Stimulated activated naive CD8-positive, alpha-beta T cell treated with anti-CD3 and anti-CD28 coated beads, Interleukin-15, amount 100 ng/mL, for 72 hours (primary cell): ENCODE measurements at places on chromosomes 12 and 14.
A peak's percentile ranks its signal among the peaks of the same experiment; 100 is the strongest.

DNA sequence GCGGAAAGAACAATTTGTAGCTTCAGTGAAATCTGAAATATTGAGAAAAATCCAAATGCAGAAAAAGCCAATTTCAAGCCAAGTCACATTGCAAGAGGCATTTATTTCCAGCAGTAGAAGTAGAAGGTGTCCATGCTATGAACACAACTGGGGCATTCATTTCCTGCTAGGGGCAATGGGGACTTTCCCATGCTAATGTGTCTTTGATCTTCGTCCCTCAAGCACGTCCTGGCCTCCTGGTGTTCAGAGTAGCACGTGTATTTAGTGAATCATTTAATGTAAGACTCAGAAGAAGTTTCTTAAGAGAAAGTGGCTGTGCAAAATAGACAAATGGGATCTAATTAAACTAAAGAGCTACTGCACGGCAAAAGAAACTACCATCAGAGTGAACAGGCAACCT, 267.9 kb downstream of the TMEM132C start:
- DNase-seq: no peak

DNA sequence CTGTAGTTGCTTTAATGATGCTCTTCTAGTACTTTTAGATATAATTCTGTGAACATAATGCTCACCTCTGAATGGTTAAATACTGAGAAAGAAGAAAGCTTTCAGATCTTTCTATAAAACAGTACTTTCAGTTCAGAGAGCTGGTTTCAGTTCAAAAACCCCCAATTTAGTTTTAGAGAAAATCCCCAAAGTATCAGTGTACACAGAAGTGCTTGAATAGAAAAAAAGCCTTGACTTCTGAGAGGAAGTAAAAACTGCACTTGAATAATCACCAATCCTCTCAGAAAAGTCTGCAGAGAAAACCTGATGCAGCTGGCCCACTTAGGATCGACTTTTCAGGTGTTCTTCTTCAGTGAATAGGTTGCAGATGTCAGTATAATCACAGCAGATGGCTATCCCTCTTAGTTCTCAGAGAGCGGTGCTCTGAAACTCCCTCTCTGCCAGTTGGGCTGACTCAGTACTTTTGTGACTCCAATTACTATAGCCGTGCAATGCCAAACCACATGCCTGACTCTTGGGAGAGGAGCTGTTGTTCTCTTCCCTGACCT, 616.3 kb downstream of the LRFN5 start:
- DNase-seq: no peak

- no peak for DNase-seq
Measured at GRCh38 chr14:50795909-50796308, 35.1 kb downstream of the NIN start.

GRCh38 chr12:103198499-103198898, 241.0 kb downstream of the ASCL1 start:
- no peak for DNase-seq

- DNase-seq: no peak
Measured at GRCh38 chr14:85187521-85187920, 342.4 kb upstream of the FLRT2 start.

DNA sequence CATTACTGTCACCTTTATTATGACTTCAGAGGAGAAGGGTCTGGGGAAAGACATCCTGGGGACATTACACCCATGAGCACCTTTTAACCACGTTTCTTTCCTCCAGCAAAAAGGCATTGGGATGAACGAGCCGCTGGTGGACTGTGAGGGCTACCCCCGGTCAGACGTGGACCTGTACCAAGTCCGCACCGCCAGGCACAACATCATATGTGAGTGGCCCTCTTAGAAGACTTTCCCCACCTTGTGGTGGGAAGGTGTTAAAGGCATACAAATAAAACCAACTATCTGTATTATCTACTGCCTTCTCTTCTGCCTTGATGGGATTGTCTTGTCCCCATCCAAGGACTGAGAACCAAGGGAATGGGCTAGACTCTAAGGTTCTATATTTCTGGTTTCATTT, 6.0 kb downstream of the PSMD9 start:
- DNase-seq: no peak

- DNase-seq: no peak
Measured at GRCh38 chr14:70670992-70671651, 29.4 kb downstream of the TTC9 start.

- no peak for DNase-seq
Measured at GRCh38 chr12:22518060-22518719, 26.2 kb downstream of the C2CD5 start.

GRCh38 chr14:54232735-54233134, 164.1 kb upstream of the CDKN3 start:
- no peak for DNase-seq

DNA sequence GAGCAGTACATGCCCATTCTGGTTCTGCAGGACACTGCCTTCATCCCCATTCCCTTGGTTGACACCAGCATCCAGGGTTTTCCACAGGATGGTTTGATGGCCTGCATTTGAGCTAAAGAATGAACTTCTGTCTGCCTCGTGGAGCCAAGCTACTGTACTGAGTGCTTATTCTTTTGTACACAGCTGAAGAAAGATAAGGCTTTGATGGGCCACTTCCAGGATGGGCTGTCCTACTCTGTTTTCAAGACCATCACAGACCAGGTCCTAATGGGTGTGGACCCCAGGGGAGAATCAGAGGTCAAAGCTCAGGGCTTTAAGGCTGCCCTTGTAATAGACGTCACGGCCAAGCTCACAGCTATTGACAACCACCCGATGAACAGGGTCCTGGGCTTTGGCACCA, 23.7 kb downstream of the BCL2L14 start:
- DNase-seq: no peak

GRCh38 chr12:104381731-104382480, 74.8 kb upstream of the CHST11 start:
- peak; percentile 82 for DNase-seq

GRCh38 chr14:70886421-70887206, 20.6 kb upstream of the PCNX1 start:
- peak; percentile 84 for DNase-seq

- no peak for DNase-seq
Measured at GRCh38 chr12:27528788-27529187, 4.8 kb downstream of the PPFIBP1 start.

DNA sequence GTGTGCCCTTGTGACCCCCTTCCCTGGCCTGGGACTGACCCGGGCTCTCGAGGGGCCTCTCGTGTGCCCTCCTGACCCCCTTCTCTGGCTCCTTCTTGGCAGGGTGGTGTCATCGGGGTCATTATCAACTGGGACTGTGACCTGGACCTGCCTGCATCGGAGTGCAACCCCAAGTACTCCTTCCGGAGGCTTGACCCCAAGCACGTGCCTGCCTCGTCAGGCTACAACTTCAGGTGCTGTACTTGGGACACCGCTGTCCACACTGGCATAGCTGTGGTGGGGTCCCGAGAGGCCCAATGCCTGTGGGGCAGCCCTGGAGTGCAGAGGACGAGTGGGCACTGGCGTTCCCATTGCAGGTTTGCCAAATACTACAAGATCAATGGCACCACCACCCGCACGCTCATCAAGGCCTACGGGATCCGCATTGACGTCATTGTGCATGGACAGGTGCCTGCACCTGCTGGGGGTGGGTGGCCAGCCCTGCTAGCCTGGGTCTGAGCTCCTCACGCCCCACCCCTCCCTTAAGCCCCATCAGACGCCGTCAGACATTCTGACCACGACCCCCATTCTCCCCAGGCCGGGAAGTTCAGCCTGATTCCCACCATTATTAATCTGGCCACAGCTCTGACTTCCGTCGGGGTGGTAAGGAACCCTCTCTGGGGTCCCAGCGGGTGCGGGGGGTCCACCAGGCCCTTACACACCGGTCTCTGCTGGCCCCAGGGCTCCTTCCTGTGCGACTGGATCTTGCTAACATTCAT, 2.5 kb downstream of the P2RX2 start:
- DNase-seq: no peak

GRCh38 chr12:62799126-62799736, 135.7 kb downstream of the PPM1H start:
- DNase-seq: peak; percentile 53

DNA sequence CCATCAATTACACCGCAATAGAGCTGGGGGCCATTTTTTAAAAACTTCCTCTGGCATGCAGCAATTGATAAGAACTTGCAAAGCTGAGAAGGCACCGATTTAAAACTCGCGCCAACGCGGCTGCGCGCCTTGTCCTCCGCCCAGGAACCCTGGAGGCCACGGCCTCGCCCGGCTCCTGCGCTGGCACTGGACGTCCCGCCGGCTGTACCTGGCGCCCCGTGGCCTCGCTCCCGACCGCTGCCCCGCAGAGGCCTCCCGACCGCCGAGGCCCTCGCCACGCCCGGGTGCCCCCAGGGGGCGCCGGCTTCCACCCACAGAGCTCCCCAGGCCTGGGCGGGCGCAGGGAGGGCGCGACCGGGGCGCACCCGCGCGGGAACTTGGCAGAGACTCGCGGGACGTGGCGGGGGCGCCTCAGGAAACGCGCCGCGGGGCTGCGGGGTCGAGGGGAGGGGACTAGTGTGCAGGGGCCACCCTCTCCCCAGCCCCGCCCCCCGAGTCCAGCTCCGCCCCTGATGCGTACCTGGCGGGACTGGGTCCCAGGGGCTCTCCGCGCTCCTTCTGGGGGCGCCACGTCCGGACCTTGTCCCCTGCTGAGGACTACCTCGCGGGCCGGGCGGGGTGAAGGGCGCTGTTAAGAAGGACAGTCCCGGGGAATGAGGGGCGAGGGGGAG, 65.7 kb downstream of the TNFAIP2 start:
- DNase-seq: peak; percentile 28

DNA sequence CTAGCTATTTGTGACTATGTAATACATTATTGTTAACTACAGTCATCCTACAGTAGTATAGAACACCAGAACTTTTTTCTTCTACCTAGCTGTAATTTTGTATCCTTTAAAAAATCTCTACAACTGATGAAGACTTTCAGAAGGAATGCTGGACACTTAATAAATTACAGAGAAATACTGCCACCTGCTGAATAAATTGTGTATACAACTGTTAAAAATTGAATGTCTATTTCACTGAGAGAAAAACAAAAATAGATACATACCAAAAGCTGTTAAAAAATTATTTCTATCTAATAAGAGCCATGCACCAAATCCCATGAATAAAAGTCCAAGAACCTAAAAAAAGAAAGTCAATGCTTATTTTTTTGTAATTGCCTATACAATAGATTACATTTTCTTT, 6.6 kb downstream of the TSPAN19 start:
- DNase-seq: no peak

GRCh38 chr12:105970885-105971284, 167.9 kb downstream of the NUAK1 start:
- no peak for DNase-seq

DNA sequence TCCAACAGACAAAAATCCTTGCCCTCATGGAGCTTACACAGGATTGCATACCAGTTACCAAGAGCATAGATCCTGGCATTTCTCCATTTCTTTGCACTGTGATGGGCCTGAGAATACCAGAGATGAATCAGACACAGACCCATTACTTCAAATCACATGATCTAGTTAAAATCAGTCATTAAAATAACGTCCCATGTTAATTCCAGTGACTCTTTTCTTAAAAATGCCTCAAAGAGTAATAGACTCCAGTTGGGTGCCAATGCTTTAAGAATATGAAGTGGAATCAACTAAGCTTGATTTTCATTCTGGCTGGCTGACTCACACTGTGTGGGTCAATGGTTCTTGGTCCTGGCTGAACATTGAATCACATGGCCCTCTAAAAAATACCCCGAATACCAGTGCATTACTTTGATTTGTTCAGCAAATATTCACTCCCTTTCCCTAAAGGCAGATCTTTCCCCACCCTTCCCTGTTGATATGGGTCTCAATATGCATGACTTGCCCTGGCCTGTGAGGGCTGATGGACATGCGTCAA, 11.0 kb downstream of the ASB2 start:
- DNase-seq: no peak

GRCh38 chr12:10614056-10614370, 604 bp upstream of the MAGOHB start:
- no peak for DNase-seq

GRCh38 chr14:96736439-96736838, 60.7 kb upstream of the VRK1 start:
- no peak for DNase-seq

- no peak for DNase-seq
Measured at GRCh38 chr14:94816113-94816512, 46.2 kb upstream of the GSC start.

DNA sequence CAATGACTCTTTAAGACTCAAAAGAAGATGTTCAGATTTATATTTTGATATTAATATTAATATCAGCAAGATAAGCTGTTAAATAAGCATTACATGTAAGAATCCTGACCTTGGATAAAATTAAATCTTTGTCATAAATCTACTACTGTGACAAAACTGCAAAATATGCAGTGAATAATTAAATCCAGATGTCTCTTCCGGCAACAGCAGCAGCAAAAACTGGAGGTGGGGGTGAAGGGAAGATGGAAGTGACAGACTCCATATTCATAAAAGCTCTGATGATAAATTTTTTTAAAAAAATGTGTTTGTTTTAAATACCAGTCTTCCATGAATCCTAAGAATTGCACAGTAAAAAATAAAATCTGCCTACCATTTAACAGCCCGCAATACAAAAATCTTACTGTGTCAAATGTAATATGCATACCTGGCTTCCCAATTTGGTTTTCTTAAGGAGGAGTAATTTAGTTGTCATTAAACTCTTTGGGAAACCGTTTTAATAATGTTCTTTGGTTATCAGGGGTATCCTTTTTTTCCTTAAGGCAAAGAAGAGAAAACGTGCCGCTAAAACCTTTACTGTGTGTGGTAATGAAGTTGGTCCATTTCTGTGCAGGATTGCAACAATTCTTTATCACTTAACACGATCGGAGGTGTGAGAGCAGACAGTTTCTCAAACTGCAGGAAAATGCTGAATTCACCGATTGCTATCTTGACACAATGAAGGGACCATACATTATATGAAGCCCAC, 478.2 kb downstream of the DIO2 start:
- DNase-seq: no peak

- no peak for DNase-seq
Measured at GRCh38 chr14:85295318-85295717, 234.6 kb upstream of the FLRT2 start.

- no peak for DNase-seq
Measured at GRCh38 chr12:130242506-130242905, 80.2 kb downstream of the FZD10 start.

- no peak for DNase-seq
Measured at GRCh38 chr12:79939728-79940310, 4.9 kb upstream of the PPP1R12A start.

GRCh38 chr12:103690426-103690825, 103.4 kb downstream of the STAB2 start:
- no peak for DNase-seq

GRCh38 chr12:50980545-50980944, 28.2 kb downstream of the HIGD1C start:
- DNase-seq: no peak

DNA sequence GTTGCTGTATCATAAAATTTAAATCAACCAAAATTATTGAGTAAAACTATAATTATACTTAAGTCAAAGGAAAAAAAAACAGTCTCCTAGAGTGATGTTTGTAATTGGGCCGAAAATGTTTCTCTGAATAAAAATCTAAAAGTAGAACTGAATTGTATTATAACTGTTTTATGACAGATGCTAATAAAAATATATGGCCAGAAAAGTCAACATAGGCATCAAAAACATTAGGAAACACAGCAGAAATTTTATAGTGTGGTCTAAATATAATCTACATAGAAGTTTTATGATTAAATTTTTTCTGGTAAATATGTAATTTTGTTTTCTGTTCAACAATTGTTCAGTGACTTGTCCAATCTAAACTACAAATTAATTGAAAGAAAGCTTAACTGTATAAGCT, 277.8 kb downstream of the ALX1 start:
- DNase-seq: no peak

- DNase-seq: no peak
Measured at GRCh38 chr12:122060081-122060501, 18.5 kb upstream of the MLXIP start.

GRCh38 chr14:50523271-50524041, 8.9 kb downstream of the MAP4K5 start:
- DNase-seq: no peak
